Stimulated activated CD8-positive, alpha-beta memory T cell treated with anti-CD3 and anti-CD28 coated beads, Interleukin-15, amount 100 ng/mL, for 24 hours (primary cell): ENCODE measurements at places on chromosomes 12 and 14.

- DNase-seq = no peak
Observed at GRCh38 chr12:26614011-26614616, 218.9 kb downstream of the ITPR2 start.

DNA sequence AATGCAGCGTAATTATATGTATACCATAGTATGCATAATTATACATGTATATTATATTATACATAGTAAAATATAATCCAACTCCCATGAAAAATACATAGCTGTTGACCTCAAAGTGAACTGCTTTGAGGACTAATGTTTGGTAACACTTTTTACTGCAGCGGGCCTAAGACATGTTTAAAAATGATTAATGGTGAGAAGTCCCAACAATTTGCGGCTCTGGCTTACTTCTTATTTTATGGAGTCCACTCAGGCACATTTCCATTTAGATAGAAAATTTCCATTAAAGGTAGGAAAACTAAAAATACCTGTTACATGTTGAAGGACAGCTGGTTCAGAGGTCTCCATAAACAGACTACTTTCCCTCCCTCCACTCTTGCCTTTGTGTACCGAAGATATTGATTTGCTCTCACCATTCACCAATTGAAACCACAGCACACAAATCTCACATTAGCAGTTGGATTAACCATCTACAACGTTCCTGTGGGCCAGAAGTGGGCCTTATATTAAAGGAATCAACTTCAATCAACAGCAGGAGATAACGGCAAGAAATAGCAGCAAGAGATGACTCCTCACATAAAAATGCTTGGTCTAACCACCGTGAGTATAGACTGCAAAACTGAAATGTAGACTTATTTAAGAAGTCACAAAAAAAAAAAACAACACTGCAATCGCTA lies 14.1 kb upstream of the NT5DC3 start:
- no peak for DNase-seq

- no peak for DNase-seq
Observed at GRCh38 chr14:55139141-55139540, 10.1 kb downstream of the LGALS3 start.

DNA sequence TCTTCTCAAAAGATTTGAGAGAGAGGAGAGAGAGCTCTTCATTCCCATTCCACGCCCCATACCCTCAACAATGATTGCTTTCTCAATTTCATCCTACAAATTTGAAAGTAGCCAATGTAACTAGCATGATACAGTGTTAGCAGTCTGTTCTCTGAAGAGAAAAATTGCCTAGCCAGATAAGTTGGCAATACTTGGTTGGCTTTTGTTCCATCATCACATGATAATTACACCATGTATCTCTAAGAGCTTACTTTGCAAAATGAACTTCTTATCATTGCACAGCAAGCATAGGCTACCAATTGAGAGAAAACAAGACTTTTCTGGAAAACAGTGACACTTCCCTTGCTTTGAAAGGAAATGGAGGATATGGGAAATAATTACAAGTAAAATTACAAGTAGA lies 68.9 kb downstream of the FSCB start:
- no peak for DNase-seq
